B cell (primary cell): ENCODE measurements at places on chromosomes 12 and 14.
A peak's percentile ranks its signal among the peaks of the same experiment; 100 is the strongest.

- DNase-seq, result peak; percentile 93
Measured at GRCh38 chr12:124906606-124907261, 7.7 kb downstream of the UBC start.

DNA sequence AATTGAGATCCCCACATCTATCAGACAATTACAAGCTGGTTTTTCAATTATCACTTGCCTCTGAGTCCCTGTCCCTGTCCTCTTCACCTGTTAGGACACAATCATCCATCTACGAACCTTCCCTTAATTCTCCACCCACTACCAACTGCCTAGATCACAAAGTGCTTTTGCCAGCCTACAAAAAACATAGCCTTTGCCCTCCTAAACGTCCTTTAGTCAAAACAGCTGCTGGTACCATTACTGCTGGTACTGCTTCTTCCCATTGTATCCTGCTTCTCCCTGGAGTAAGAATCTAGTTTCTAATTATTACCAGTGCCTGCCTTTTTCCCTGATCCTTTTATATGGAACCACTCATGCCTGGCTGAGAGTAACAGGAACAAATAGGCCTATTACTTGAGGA lies 82.1 kb downstream of the CPNE8 start:
- no peak for DNase-seq

GRCh38 chr12:57795354-57795753 lies 12.8 kb downstream of the TSFM start:
- DNase-seq, result no peak

GRCh38 chr14:74919421-74920165 lies 3.5 kb downstream of the RPS6KL1 start:
- DNase-seq, result no peak

DNA sequence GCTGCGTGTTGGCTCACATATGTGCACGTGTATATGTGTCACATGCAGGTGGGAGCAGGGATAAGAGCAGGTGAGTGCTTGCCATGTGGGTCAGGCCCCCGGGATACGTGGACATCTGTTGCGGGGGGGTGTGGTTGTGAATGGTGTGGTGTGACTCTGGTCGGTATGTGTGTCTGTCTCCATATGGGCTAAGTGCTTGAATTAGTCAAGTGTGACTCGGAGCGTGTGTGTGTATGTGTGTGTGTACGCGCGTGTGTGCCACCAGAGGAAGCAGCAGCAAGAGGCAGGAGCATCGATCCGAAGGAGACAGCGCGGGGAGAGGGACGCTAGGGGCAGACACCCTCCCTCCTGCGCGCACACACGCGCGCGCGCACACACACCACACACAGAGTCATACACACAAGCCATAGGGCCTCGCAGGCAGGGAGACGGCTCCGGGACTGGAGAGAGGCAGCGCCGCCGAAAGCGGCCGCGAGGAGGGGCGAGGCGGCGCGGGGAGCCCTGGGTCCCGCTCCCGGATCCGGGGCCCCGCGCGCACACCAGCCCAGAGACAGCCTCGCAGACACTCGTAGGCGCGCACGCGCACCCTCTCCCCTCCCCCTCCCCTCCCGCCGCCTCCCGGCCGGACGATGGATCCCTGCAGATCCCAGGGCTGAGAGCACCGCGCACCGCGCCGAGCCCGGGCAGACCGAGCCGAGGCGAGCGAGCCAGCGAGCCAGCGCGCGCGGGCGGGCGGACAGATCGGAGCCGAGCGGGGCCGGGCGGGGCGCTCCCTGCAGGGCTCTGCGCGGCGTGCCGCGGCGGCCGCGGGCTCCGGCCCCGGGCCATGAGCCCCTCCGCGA lies at the start of gene ASIC1:
Gene ASIC1 (plus strand): TSS at position 597 of the 842 bp plus-strand sequence. CDS start 1,171 bp downstream, outside the sequence.
- DNase-seq, result peak; percentile 61

GRCh38 chr14:70808416-70809224 lies 693 bp downstream of the MAP3K9 start:
- DNase-seq, result no peak

DNA sequence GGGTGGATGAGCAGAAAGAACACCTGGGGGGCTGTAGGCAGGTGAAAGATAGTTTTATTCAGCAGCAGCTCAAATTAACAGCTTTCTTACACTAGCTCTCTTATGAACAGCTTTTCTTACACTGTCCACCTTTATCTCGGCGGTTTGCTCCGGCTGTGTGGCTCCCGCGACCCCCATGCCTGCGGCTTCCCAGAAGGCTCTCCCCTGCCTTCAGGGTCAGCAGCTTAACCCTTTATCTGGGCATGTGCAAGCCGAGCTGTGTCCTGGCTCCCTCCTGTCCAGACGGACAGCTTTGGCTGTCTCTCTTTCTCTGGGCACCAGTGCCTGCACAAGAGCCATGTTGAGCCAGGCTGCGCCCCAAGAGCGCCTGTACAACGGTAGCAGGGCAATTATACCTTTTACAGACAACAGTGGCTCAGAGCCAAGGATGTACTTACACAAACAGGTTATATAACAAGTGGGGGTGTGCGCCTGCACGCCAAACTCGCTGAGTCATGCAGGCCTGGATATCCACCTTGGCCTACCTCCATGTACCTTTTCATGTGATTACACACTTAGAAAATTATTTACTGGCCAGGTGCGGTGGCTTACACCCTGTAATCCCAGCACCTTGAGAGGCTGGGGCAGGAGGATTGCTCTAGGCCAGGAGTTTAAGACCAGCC lies 28.5 kb upstream of the KLHL42 start:
- no peak for DNase-seq

DNA sequence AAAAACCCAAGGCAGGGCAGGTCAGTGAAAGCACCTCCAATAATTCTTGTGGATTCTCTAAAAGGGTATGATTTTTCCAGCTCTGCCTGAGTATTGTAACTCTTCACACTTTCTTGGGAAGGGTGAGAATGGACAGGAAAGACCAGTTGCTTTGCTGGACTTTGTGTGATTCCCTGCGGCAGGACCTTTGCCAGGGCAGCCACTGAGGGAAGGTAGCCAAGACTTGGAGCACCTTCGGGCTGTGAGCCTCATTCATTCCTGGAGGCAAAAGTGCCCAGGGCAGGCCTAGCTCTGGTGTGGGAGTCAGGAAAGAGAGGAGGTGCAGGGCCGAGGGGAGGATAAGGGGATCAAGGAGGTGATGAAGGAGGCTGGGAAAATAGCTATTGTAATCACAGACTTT lies 80.2 kb downstream of the VCPKMT start:
- DNase-seq, result no peak

DNA sequence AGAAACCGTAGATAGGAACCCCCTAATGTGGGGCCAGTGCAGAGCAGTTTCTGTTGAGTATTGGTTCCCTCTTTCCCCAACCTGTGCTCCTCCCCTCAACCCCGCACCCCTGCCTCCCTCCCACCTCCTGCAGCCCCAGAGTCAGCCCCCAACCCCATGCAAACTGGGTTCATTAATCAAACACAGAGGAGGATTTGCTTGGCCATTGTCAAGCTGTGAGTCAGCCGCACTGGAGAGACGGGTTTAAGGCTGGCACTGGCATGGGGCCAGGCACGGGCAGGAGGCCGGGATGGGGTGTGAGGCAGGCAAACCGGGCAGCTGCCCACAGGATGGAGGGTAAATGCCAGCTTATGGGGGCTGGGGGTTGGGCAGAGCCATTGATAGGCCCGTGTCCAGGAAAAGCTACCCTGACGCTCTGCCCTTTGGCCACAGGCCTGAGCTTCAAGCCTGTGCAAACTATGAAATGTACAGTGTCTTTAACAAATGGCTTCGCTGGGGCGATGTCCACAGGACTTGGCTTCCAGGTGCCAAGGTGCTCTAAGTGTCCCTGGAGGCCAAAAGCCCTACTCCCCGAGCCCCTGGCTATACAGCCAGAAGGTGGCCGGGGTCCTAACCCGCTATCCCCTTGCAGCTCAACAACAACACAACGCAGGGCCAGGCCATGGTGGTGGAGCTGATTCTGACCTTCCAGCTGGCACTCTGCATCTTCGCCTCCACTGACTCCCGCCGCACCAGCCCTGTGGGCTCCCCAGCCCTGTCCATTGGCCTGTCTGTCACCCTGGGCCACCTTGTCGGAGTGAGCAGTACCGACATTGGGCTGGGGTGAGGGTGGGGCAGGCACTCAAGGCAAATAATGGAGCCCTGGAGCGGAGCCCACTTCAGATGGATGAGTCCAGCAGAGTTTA lies 1.4 kb downstream of the AQP5 start:
- no peak for DNase-seq

- no peak for DNase-seq
Measured at GRCh38 chr14:55519473-55520080, 60.4 kb upstream of the KTN1 start.

- no peak for DNase-seq
Measured at GRCh38 chr14:104556256-104557021, 23.1 kb upstream of the C14orf180 start.

- DNase-seq, result no peak
Measured at GRCh38 chr14:105876158-105876557, 349.8 kb downstream of the TMEM121 start.

DNA sequence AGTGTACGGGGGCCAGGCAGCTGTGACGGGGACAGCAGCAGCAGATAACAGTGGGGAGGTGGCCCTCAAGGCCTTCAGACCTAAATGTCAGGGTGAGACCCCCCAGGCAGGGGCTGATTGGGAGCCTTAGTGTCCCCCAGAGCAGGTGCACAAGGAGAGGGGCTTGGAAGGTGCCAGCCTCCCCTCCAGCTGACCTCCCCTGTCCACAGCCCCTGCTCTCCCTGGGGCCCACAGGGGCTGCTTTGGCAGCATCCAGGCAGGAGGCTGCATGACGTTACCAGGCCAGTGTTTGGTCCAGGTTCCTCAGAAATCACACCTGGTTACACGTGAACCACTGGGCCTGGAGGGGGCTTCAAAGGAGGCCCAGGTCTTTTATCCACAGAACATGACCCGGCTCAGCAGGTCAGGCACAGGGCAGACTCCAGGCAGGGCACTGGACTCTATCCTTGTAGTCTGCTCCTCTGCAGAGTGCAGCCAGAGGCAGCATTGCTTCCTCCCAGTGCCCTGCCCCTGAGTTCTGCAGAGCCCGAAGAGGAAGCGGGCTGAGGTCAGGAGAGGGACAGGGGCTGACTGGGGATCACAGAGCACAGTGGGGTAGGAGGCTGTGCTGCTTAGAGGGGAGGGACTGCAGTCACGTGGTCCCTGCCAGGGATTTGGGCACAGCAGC lies 2.6 kb upstream of the TRMT61A start:
- no peak for DNase-seq

DNA sequence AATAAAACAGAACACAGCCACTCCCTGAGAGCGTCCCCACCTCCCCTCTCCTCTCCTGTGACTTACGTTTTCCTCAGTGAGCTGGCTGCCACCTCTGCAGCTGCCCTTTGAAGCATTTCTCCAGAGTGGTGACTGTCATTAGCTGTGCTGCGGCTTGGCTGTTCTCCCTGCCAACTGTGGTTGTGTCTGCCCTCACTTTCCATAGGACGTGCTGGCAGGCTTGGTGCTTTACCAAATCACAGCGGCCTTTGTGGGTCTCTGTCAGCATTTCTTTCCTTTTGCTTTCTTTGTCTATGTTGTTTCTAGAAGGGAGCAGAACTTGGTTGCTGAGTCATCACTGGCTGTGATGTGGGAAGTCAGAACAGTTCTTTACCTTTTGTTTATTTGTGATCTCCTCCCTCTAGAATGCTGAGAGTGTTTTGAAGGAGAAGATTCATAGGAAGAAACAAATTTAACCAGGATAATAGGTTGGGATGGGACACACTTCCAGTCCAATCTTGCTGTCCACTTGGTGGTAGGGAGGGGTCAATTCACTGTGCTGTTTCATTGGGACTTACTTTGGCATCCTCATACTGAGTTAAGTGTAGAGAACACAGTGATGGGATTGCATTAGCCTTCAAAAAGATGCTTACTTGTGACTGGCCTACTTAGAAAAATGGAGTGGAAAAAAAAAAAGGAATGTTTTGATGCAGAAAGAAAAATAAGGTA lies 88.2 kb downstream of the TMX1 start:
- no peak for DNase-seq

GRCh38 chr14:100328495-100329163 lies 5.5 kb downstream of the SLC25A47 start:
- DNase-seq, result no peak

GRCh38 chr12:94263905-94264561 lies 115.7 kb downstream of the PLXNC1 start:
- DNase-seq, result no peak

- DNase-seq, result no peak
Measured at GRCh38 chr14:95157048-95157326, 342 bp downstream of the DICER1 start.

- no peak for DNase-seq
Measured at GRCh38 chr12:16118586-16118985, 158.9 kb downstream of the SLC15A5 start.

- no peak for DNase-seq
Measured at GRCh38 chr14:51554339-51554920, 97.3 kb upstream of the FRMD6 start.

GRCh38 chr12:66956300-66956699 lies 277.4 kb upstream of the GRIP1 start:
- DNase-seq, result no peak

- DNase-seq, result no peak
Measured at GRCh38 chr12:43057566-43057965, 468.0 kb upstream of the PRICKLE1 start.

DNA sequence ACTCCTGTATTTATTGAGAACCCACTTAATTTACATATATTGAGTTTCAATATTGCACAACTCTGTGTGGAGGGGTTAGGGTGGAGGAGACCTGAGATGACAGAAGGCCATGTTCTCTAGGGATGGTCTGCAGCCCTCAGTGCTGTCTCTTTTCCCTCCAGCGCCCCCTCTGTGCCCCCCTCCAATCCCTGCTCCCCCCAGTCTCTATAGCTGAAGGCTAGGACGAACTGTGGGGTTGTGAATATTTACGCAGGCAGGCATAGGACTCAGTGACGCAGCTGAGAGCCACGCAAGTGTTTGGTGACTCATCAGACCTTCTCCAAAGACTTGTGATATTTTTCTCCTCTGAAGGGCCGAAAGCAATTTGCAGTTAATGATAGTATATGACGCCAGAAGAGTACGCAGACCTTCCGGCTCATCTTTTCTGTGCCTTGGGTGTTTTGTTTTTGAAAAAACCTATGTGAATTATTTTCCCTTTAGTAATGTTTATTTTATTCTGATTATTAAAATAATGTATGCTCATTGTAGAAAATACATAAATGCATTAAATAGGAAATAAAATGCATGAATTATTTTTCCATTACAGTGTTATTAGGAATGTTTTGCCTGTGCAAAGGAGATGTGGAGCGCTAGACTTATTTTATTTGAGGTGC lies 85.3 kb downstream of the SLC25A47 start:
- no peak for DNase-seq

GRCh38 chr14:28656704-28657255 lies 109.8 kb upstream of the FOXG1 start:
- no peak for DNase-seq

- DNase-seq, result peak; percentile 29
Measured at GRCh38 chr12:51593539-51593938, 2.5 kb downstream of the SCN8A start.

- no peak for DNase-seq
Measured at GRCh38 chr14:102454711-102455110, 54.9 kb downstream of the ANKRD9 start.

DNA sequence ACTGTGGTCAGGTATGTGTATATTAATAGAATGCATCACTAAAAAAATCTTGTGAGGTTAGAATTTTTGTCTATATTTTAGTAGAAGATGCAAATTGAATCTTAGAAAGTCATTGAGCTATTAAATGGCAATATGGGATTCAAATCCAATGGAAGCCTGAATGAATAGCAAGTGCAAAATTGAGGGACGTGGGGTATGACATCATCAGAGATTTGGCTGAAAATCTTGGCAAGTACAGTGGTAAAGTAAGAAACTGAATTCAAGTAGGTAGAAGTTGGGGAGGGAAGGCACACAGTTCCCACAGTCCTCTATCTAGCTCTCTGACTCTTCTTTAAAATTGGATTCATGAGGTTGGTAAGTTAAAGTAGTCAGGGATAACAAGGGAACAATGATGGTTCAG lies 97.4 kb upstream of the SSTR1 start:
- DNase-seq, result no peak

GRCh38 chr12:10634427-10634826 lies 21.0 kb upstream of the MAGOHB start:
- DNase-seq, result no peak
